ENCODE measurements at places on chromosomes 1 and 21.

- no peak for DNase-seq
These were observed 346.0 kb downstream of the MATN1 start for GRCh38 chr1:30377230-30378002.

DNA sequence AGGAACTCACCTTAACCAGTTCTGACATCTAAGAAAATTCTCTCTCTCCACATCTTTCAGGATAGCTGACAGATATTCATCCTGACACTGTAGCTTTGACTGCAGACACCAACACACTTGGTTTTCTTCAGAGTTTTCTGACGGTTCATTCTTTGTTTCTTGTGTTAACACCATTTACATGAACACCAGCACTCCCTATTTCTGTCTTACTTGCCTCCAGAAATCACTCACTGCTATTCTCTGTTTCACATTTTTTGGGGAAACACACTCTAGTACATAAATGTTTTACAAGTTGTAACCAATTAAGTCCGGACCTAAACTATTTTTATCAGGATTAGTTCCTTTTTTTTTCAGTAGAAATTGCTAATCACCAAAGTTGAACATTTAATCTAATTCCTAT lies 15.4 kb downstream of the FLVCR1 start:
- DNase-seq: no peak

- peak; percentile 40 for DNase-seq
These were observed 1.0 kb downstream of the PLEKHG5 start for GRCh38 chr1:6490181-6491080.

DNA sequence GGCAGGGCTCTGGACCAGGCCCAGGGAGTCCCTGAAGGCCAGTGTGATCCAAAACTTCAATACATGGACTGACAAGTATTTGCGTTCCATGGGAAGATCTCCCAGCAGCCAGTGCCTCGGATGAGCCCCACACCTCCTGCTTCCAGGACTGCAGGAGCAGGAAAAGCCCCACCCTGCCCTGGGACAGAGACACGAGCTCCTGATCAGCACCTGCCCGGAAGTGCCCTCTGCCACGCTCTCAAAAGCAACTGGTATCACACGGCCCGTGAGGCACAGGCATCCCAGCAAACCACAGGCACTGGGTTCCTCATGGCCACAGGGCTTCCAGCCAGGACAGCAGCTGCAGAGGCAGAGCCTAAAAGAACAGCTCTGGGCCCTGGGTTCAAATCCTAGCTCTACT lies 48.6 kb downstream of the ACOT7 start:
- no peak for DNase-seq

DNA sequence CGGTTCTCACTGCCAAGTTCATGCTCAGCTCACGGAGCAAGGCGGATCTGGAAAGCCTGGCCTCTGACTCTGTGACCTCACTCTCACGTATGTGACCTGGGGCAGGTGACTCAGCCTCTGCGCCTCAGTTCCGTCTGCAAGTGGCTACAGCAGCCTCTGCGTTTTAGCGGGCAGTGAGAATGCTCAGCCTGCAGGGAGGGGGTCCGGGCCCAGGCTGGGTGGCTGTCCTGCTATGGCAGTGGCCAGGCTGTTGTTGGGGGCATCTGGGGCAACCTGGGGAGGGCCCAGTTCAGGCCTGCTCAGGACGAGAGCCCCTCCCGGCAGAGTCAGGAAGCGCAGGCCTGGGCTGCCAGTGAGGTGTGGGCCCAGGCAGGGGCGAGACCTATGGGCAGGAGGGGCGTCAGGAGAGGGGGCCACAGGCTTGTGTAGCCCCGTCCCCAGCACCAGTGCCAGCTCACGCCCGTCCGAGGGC lies 27.9 kb downstream of the ARHGEF16 start:
- DNase-seq: peak; percentile 46
